GM10248 (cell line): ENCODE measurements at places on chromosomes 16 and 17.

GRCh38 chr17:50109207-50109606 is 14.1 kb downstream of the PDK2 start:
- no peak for DNase-seq

- DNase-seq, result no peak
Measured at GRCh38 chr16:51193879-51194278, 42.8 kb upstream of the SALL1 start.

GRCh38 chr16:84175350-84176081 is 11.3 kb downstream of the TAF1C start:
- DNase-seq, result peak; percentile 75

- no peak for DNase-seq
Measured at GRCh38 chr17:72751746-72752145, 340.7 kb downstream of the SLC39A11 start.

DNA sequence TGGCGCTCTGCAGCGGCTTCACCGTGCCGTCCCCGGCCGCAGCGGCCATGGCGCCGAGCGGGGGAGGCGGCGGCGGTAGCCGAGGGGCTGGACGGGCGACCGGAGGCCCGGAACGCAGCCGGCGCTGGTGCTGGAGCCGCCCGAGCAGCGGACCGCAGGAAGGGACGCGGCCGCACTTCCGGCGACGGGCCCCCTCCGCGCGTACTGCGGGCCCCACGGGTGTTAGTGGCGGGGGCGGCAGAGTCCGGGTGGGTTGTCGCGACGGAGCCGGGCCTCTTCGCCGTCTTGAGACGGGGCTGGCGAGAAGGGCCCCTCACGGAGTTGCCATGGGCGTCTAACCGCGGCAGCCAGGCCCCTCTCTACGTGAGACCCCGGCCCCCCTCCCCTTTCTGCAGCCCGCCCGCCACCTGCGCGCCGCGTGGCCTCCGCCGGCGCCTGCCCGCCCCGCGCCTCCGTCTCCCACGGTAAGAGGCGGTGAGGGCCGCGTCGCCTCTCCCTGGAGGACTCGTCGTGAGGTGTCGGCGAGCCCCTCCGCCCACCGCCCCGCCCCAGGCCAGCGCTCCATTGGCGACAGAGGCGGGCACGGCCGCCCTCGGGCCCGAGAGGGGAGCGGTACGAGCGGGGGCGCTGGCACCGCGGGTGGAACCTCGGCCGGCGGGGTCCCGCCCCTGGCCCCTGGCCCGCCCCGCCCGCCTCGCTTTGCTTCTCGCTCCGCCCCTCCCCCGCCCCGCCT is at the start of the genes VPS9D1 and ZNF276:
VPS9D1 (minus strand) TSS at position 86 of the 733 bp plus-strand sequence; CDS start at position 49, 37 bp downstream.
ZNF276 (plus strand) TSS at position 725 of the 733 bp plus-strand sequence. CDS start 104 bp downstream, outside the sequence.
- DNase-seq, result peak; percentile 83

GRCh38 chr17:39920218-39921210 is 2.1 kb upstream of the GSDMB start:
- peak; percentile 74 for DNase-seq

DNA sequence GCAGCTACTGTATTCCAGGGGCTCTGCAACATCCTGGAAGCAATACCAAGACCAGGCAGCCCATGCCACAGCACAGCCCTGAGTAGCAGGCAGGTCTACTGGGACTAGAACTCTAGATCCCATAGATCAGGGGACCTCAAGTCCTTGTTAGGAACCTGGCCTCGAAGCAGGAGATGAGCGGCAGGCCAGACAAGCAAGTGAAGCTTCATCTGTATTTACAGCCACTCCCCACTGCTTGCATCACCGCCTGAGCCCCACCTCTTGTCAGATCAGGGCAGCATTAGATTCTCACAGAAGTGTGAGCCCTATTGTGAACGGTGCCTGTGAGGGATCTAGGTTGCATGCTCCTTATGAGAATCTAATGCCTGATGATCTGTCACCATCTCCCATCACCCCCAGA is 295.7 kb upstream of the TNRC6C start:
- no peak for DNase-seq

DNA sequence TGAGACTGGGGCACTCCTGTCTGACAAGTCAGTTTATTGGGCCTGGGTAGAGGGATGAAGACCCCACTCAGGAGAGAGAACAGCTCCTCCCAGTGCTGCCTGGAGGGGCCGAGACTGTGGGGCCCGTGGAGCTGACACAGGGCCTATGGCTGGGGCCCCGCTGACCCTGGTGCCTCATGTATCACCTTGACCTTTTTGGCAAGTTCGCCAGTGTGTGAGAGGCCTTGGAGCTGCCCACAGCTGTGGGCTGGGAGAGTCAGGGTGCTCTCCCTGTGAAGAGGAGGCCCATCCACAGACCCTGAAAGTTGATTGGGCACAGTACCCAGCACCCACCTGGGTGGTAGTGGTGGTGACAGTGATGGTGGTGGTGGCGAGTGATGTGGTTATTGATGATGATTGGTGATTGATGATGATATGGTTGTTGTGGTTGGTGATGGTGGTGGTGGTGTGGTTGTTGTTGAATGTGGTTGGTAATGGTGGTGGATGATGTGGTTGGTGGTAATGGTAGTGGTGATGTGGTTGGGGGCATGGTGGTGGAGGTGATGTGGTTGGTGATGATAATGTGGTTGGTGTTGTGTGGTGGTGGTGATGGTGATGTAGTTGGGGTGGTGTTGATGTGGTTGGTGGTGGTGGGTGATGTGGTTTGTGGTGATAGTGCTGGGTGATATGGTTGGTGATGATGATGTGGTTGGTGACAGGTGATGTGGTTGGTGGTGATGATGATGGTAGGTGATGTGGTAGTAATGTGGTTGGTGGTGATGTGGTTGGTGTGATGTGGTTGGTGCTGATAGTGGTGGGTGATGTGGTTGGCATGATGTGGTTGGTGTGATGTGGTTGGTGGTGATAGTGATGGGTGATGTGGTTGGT is 29.1 kb downstream of the BAHCC1 start:
- DNase-seq, result no peak
